Skeletal muscle cell (primary cell): ENCODE measurements at places on chromosomes 12 and 14.

GRCh38 chr12:78863482-78864402 lies 832 bp upstream of the SYT1 start:
- no peak for DNase-seq

DNA sequence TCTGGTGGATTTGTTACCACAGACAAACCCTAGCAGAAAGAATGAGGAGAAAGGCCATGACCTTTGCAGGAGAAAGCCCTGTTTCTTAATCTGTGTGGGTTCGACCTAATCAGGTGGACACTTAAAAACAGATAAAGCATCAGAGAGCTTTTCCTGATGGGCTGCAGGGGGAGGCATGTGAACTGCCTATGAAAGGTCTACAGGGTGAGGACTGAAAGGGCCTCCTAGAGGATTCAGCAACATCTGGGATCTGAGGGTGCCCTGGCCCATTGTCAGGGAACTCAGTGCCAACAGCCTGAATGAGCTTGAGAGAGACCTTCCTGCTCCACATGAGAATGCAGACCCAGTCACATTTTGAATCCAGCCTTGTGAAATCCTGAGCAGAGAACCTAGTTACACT lies 178.8 kb upstream of the DDHD1 start:
- no peak for DNase-seq

DNA sequence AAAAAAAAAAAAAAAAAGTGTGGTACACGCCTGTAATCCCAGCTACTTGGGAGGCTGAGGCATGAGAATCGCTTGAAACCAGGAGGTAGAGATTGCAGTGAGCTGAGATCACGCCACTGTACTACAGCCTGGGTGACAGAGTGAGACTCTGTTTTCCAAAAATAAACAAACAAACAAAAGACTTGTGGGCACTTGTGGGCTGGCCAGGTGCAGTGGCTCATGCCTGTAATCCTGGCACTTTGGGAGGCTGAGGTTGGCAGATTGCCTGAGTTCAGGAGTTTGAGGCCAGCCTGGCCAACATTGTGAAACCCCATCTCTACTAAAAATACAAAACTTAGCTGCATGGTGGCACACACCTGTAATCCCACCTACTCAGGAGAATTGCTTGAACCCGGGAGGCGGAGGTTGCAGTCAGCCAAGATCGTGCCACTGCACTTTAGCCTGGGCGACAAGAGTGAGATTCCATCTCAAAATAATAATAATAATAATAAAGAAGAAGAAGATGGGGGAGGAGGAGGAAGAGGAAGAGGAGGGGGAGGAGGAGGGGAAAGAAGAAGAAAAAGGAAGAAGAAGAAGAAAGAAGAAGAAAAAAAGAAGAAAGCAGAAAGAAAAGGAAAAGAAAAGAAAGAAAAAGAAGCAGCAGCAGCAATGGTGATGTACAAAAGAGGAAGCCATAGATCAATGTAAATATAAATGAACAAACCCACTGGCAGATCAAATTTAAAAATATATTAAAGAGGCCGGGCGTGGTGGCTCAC lies 27.9 kb upstream of the CCNT1 start:
- no peak for DNase-seq

DNA sequence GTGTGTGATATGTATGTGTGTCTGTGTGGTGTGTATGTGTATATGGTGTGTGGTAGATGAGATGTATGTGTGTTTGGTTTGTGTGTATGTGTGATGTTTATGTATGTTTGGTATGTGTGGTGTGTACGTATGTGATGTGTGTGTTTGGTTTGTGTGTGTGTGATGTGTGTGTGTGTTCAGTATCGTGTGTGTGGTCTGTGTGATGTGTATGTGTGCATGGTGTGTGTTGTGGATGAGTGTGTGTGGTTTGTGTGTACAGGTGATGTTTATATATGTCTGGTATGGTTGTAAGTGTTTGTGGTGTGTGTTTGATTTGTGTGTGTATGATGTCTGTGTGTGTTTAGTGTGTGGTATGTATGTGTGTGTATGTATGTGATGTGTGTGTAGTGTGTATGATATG lies 199.4 kb downstream of the SUDS3 start:
- DNase-seq = no peak
